ENCODE measurements at places on chromosomes 16 and 17. TPM values are rescaled to one million over a fixed set of nuclear protein-coding genes. Genes with fewer than 3 reads are reported as not detected.

The ACSM2A gene
- total RNA-seq = not detected

The SSH2 gene
- total RNA-seq = 25.9 TPM

The UTS2R gene
- not detected for total RNA-seq

The MYH11 gene
- total RNA-seq = 0.55 TPM

The ATAD5 gene
- 20.6 TPM for total RNA-seq

The CISD3 gene
- total RNA-seq = 47.2 TPM

The ZSCAN10 gene
- not detected for total RNA-seq

The TMEM114 gene
- not detected for total RNA-seq

The UMOD gene
- not detected for total RNA-seq

The NETO2 gene
- total RNA-seq = 22.5 TPM

The TMC7 gene
- not detected for total RNA-seq

The CCDC200 gene
- total RNA-seq = not detected
